ENCODE measurements at places on chromosomes 2 and 18. TPM values are rescaled to one million over a fixed set of nuclear protein-coding genes. Genes with fewer than 3 reads are reported as not detected.

GRCh38 chr2:65722028-65722778 is 289.8 kb upstream of the SPRED2 start:
- no peak for DNase-seq

- no peak for DNase-seq
These were observed 23.2 kb upstream of the ACSL3 start for GRCh38 chr2:222837643-222838056.

DNA sequence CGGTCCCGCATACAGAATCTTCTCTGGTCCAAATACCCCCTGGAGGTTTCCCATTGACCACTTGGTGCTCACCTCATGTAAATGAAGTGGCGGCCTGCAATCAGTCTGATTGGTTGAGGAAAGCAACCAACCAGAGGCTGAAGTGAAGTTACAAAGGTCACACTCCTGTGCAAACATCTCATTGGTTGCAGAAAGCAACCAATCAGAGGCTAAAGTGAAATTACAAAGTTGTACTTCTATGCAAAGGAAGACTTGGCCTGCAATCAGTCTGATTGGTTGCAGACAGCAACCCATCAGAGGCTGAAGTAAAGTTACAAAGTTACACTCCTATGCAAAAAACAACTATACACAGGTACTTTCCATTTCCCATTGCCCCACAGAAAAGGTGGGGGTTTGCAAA is 2.5 kb upstream of the SP100 start:
- no peak for DNase-seq

The MCFD2 gene
- 236 TPM for polyA plus RNA-seq

- no peak for DNase-seq
These were observed 143.3 kb upstream of the TACR1 start for GRCh38 chr2:75342504-75343175.

GRCh38 chr2:239690651-239691631 is 290.1 kb upstream of the HDAC4 start:
- no peak for DNase-seq

The NEU2 gene
- not detected for polyA plus RNA-seq

- no peak for DNase-seq
These were observed 565.2 kb upstream of the NRXN1 start for GRCh38 chr2:51597086-51597485.

The ATP5MC3 gene
- polyA plus RNA-seq: 322 TPM

DNA sequence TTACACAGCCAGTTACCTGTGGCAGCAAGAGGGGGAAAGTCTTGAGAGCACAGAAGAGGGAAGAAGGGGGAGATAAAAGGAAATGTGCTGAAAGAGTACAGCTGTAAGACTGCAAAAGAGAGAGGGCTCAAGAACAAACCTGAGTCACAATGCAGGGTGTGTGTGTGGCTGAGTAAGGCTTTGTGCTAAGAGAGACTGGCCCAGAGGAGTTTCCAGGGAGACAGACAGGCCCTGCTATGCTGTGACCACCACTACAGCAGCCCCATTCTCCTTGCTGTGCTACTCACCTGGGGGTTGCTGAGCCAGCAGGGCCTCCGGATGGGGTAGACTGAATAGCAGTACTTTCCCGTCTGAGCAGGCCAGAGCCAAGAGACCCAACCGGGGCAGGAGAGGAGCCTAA is 12.4 kb upstream of the MPV17 start:
- no peak for DNase-seq

- DNase-seq: no peak
These were observed 372.4 kb upstream of the SPRED2 start for GRCh38 chr2:65804777-65805176.

The TP53I3 gene
- polyA plus RNA-seq: 45.1 TPM

GRCh38 chr2:219423652-219424377 is 5.6 kb downstream of the DES start:
- DNase-seq: no peak

- DNase-seq: no peak
These were observed 4.3 kb downstream of the HNRNPLL start for GRCh38 chr2:38598200-38598990.

DNA sequence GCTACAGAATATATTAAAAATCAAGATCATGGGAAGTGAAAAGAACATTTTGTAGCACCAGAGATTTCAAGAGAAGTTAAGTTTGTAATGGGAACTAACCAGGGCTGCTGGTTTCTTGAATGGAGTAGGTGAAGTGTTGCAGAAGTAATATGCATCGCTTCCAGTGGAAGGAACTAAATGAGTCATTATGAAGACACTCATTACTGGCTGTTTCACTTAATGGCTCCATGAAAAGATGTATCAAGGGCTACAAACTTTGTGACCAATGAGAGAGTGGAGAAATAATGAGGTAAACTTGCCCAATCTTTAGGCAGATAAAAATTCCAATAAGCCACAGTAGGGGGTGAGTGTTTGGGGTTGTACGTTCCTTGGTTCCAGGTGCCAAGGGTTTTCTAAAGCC is 380.4 kb upstream of the POU3F3 start:
- no peak for DNase-seq

- DNase-seq: no peak
These were observed 5.5 kb upstream of the TEX51 start for GRCh38 chr2:126893153-126893552.

DNA sequence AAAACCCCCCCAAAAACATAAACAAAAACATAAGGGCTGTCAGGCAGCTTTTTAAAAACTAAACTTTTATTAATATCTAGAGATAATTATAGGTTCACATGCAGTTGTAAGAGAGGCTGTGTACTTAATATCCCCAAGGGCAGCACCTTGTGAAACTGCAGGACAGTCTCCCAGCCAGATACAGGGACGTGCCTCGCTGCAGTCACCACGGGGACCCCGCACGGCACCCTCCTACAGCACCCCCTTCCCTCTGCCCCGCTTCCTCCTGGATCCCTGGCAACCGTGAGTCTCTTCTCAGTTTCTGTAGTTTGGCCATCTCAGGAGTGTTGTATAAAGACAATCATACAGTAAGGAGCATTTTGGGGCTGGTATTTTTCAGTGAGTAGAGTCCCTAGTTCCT is 6.8 kb upstream of the COLEC11 start:
- DNase-seq: no peak
